ENCODE measurements at places on chromosomes 16 and 17.

DNA sequence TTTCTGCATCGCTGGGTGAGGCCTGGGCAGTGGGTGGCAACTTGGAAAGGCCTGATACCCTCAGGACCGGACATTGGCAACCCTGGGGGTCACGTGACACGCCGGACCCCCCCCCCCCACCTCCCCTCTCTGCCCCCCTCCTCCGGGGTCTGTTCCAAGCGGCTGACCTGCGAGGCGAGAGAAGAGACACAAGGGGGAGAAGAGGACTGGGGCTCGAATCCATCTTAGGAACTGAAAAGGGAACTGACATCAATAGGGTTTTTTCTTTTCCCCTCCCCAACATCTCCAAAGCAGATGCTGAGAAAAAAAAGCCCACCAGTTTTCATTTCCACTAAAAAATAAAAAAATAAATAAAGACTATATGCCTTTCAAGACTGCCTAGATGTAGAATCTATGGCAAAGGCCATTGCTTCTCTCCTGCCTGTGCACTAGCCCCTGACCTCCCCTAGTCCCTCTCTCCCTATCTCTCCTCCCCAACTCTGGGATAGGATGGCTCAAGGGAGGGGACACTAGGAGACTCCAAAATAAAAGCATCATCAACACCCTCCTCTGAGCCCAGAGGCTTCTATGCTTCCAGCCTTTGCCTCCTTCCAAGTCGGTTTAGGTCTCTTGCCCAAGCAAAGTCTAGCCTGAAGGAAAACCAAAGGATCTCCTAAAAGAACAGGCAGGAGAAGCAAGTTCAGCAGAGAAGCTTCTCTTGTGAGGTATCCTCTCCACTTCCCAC is 7.7 kb upstream of the HOXB2 start:
- DNase-seq: no peak

DNA sequence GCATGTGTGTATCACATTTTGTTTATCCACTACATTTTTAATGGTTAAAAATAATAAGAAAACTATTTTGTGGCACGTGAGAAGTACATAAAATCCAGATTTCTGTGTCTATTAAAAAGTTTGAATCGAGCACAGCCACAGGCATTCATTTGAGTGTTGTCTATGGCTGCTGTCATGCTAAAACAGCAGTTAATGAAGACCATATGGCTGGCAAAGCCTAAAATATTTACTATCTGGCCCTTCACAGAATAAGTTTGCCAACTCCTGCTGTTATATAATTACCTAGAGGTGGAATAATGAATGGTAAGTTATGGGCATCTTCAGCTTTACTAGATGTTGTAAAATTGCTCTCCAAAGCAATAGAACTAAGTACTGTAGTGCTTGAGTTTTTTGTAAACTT is 30.5 kb downstream of the TMEM98 start:
- no peak for DNase-seq

DNA sequence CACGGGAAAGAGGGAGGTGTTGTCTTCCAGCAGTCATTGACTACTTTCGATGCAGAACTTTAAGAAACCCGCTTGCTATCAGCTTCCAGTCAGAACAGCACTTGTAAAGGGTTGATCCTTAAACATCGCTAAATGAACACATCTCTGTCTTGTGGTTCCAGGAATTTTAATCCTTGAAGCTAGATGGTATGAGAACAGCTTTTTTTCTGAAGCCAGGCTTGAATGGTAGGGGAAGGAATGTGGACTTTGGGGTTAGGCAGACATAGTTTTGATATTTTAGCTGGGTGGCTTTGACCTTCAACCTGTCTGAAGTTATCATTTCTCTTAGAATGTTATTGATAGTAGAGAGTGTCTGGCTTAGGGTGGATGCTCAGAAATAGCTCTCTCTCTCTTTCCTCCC is 81.1 kb downstream of the RGS9 start:
- no peak for DNase-seq

- no peak for DNase-seq
Observed at GRCh38 chr16:78323315-78323714, 223.9 kb downstream of the WWOX start.

DNA sequence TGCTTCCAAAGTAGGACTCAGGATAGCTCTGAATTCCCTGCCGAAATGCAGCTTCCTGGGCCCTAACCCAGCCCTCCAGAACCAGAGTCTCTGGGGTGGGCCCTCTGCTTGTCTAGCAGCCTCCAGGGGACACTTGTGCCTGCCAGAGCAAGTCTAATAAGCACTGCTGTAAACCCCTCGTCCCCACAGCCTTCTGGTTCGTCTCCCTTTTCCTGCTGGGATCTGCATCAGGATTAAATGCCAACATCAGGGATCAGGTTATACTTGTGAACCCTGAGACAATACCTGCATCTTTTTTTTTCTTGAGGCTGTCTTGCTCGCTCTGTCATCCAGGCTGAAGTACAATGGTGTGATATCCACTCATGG is 282.0 kb downstream of the SEC14L1 start:
- no peak for DNase-seq

DNA sequence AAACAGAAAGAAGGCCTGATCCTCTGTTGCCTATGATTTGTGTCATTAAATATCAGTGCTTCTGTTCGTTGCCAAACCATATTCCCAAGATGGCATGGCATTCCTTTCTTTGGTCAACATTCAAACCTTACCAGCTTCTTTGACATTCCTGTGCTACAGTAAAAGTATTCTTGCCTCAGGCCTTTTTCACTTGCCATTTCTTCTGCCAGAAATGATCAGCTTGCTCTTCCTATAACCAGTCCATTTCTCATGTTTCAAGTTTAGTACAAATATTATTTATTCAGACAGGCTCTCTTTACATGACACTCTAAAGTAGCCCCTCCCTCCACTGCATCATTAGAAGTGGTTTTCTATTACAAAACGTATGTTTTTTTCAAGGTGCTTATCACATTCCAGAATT is 278.3 kb downstream of the KCNJ2 start:
- no peak for DNase-seq

DNA sequence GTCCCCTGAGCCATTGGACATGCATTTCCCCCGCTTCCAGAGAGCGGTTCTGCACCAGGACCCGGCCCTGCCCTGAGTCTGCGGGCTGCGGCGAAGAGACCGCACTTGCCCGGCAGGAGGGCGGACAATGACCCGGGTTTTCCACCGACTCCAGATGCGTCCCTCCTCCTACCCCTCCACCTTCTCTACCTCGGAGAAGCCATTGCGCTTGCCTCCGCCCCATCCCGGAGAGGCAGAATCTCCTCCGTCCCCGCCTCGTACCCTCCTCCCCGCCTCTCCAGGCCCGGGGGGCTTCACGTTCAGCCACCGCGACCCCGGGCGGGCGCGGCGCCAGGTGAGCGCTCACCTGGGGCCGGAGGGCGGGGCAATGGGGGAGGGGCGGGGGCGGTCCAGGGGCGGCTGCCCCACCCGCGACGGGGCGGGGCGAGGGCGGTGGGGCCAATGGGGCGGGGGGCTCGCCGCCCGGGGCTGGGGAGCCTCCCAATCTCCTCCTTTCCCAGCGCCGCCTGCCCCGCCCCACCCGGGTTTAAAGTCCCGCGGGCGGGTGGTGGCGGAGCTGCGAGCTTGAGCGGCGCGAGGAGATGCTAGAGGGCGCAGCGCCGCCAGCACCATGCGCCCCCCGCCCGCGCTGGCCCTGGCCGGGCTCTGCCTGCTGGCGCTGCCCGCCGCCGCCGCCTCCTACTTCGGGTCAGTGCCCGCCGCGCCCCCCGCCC is at the start of gene WNT9B:
Gene WNT9B (plus strand): TSS at position 555 of the 713 bp plus-strand sequence. CDS start 56 bp downstream, at position 611.
- DNase-seq: no peak

- DNase-seq: peak; percentile 33
Observed at GRCh38 chr17:35879773-35880654, at the start of gene CCL5. TSS of gene CCL5 (minus strand) at chr17:35880360.

- DNase-seq: no peak
Observed at GRCh38 chr17:82837586-82838320, 2.1 kb downstream of the ZNF750 start.

DNA sequence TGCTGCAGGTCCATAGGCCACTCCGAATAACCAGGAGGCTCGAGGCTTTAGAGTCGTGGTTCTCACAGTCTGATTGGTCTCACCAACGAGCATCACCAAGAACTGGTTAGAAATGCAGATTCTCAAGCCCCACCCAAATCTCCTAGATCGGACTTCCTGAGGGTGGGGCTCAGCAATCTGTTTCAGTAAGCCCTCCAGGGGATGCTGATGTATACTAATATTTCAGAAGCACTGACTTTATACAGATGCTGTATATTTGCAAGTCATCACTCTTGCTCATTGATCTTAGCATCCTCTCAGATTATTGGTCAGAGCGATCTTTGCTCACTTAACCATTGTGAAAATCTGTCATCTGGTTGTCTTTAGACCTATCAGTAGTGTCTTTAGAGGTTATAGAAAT is 4.4 kb upstream of the VAC14 start:
- no peak for DNase-seq

DNA sequence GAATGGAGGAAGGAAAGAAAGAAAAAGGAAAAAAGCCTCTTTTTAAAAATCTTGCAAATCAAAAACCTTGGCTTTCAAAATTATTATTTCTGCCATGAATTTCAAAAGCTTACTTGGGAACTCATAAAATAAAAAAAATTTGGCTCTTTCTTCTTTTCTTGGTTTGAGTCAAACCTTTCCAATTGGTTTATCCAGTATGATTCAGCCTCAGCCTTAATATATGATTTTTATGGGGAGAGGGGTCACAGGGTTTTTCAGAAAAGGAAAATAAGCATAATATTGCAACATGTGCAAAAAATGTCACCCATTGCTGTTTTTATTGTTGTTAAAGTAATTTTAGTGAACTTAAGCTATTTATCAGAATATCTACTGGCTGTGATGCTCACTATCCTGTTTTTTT is 31.2 kb upstream of the HAPSTR1 start:
- no peak for DNase-seq

DNA sequence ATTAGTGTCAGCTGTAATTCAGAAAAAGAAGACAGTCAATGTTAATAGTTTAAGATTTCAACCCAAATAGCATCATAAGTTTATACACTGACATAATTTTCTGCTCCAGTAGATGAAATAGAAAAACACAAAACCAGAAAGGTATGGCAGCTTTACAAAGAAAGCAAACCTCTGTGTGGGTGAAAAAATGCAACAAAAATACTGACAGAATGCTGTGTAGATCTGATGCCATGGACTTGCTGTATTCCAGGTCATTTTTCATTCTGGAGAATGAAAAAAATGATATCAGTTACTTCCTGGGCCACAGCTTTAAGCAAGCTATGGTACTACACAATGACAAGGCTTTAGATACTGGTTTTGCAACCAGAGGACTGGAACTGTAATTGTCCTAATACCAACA is 116.0 kb downstream of the MAP2K4 start:
- DNase-seq: no peak

- no peak for DNase-seq
Observed at GRCh38 chr17:33531311-33531710, 238.2 kb upstream of the ASIC2 start.

DNA sequence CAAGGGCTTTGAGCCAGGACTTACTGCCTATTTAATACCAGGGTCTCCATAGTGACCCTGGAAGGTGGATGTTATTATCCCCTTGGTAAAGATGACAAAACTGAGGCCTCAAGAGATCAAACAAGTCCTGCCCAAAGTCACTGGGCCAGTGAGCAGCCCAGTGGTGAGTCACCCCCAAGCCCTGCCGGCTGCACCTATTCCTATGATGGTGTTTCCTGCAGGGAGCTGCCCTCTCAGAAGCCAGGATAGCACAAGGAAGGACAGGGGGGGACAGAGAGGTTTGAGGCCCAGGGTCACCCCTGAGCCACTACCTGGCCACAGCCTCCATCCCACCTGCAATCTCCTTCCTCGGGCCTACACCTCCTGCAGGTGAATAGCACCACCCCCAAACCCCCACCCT is 90.9 kb downstream of the SDK2 start:
- DNase-seq: no peak

- DNase-seq: no peak
Observed at GRCh38 chr16:85673529-85674417, 15.0 kb downstream of the GINS2 start.

DNA sequence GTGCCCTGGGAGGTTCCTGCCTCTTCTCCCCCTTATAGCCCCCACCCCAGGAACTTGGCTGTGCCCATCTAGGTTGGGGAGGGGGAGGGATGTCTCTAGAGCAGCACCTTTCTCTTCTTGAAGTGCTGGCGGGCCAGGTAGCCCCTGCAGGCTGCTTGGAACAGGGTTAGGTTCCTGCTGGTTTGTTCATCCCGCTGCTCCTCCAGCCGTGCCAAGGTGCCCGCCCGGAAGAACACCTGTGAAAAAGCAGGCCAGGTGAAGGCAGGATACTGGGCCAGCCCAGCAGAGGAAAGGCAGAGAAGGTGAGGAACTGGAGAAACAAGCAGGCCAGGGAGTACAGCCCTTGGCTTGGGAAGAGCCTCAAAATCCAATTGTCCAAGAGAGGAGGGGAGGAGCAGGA is 56.6 kb downstream of the PIPOX start:
- no peak for DNase-seq

DNA sequence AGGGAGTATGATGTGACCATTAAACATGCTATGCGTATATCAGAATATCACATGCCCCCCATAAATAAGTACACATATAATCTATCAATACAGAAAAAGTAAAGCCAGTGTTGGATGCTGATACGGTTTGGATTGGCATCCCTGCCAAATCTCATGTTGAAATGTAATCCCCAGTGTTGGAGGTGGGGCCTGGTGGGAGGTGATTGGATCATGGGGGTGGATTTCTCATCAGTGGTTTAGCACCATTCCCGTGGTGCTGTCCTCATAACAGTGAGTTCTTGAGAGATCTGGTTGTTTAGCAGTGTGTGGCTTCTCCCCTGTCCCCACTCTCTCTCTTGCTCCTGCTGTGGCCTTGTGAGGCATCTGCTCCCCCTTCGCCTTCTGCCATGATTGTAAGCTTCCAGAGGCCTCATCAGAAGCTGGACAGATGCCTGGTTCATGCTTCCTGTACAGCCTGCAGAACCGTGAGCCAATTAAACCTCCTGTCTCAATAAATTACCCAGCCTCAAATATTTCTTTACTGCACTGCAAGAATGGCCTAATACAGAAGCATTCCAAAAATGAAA is 88.9 kb downstream of the AATF start:
- no peak for DNase-seq

DNA sequence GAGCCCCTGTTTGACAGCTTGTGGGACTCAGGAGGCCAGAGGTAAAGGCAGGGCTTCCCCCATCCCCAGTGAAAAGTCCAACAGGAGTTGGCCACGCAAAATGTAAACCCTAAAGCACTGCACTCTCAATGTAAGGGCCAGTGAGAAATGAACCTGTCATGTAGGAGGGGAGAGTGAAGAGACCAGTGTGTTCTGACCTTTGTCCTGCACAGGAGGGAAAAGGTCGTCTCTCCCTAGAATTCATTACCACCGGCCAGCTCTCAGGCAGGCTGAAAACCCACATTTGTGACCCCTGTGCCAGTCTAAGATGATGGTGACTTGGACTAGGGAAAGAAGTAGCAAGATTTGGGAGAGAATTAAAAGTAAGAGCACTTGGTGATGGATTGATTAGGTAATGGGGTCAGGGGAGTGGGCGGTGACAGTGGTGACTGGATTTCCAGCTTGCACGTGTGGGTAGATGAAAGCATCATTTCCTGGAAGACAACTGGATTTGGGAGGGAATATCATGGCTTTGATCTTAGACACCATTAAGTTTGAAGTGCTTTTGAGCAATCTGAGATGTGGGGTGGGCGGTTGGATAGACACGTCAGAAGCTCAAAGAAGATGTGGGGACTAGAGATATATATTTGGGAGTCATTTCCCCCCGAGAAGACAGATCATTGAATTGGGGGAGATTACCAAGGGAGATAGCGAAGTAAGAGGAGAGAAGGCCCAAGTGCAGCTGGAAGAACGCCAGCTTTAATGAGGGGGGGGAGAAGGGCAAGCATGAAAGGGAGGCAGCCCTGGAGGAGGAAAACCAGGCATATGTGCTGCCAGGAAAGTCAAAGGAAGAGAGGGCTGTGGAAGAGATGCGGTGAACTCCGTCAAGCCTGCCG is 119.5 kb downstream of the NTN1 start:
- no peak for DNase-seq

GRCh38 chr17:48990882-48991357 is 6.3 kb upstream of the IGF2BP1 start:
- DNase-seq: no peak
